ENCODE measurements at places on chromosomes 2 and 18.

DNA sequence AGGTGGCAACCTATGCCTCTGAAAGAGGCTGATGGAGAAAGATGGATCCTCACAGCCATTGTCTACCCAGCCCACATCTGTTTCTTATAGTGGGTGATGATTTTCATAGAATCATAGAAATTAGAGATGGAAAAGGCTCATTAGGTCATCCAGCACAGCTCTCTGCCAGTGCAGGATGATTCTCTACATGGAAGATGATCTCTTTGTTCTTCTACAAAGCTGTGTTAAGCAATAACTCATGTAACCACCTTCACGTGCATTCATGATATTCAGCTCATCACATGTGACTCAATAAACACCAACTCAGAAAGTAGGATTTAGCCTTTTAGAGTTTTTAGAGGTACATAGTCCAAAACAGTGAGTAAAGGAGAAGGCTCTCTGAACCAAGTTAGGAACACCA, 539.4 kb upstream of the ID2 start:
- no peak for DNase-seq

DNA sequence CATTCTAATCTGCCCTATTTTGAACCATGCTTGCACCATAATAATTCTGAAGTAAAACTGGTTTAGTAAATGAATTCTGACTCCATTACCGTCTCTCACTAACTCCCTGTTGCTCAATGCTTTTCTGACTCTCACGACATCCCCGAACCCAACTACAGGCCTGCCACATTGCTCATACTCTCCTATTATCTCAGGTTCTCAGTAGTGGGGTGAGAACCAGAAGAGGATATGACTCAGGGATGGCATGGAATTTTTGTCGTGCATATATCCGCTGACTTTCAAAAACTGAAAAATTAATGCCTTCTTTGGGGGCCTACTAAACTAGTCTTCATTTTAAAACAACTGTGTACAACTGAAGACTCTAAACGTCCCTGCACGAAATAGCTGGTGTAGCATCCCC, 34.3 kb downstream of the NETO1 start:
- no peak for DNase-seq

GRCh38 chr2:188573453-188573852, 281.8 kb downstream of the GULP1 start:
- no peak for DNase-seq

DNA sequence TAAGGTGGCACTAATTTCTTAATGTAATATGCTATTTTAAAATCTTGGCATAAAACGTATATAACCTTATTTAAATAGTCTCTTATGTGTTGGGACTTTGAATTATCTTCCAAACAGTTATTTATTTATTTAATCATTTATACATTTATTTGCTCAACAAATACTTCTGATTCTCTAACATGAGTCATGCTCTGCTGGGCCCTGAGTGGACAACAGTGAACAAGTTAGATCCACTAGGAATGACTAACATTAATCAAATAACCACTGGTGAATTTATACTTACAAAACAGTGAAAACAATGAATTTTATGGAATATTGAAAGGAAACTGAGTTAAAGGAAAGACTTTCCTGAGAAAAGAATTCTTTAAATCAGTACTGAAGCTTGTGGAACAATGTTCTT, 1257.2 kb upstream of the CHAC2 start:
- no peak for DNase-seq

DNA sequence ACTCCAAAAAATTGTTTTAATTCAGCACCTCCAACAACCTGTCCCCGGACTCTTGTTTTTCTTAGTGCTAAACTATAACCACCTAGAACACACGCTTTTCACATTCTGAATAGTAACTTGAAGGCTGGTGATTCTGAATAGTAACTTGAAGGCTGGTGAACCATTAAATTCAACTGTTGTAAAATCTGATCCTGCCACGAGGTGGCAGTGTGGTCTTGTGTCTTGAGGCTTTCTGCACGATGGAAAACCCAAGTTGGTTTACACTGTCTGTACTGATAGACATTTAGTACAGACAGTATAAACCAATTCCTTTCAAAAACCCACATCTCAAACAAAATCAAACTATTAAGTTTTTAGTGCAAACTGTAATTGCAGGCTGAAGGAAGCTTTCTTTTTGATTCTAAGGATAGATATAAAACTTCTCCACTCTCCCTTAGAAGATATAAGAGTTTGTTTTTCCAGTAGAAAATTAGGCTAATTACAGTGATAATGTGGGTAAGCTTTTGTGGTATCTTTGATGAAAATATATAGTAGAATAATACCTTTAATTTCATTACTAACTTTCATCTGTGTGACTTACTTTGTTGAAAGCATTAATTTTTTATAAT, 57.6 kb downstream of the VAPA start:
- DNase-seq, result no peak

GRCh38 chr2:70104231-70105111, 17.2 kb downstream of the PCBP1 start:
- DNase-seq, result no peak

DNA sequence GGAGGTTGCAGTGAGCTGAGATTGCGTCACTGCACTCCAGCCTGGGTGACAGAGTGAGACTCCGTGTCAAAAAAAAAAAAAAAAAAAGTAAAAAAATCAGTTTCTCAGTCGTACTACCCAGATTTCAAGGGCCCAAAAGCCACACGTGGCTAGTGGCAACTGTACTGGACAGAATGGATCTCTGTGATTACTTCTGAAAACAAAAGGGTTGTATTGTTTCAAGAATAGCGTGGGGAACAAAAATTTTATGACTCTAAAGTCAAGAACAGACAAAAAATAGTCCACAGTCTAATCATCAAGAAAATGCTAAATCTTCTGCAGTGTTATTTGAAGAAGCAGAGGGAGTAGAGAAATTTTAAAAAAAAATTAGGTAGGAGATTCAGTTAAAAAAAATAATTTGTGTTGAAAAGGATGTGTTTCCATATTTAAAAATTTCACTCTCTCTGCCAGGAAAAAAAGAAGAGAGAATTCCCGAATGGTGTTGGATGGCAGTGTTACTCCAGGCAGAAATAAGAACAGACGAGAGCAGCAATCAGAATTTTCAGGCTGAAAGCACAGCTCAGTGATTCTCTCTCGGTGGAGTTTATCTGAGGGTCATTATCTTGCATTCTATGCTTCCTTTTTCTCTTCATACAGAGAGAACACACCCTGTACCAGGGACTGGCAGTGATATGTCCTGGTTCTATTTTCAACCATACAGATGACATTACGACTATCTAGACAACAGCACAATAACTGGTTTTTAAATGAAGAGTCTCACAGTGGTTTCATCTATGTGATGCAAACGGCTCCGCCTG, 61.8 kb downstream of the CABYR start:
- no peak for DNase-seq

Data from cerebellar nuclear complex (tissue), 1 donor.